Astrocyte (in vitro differentiated cells and primary cell): ENCODE measurements at places on chromosomes 3 and 15.

DNA sequence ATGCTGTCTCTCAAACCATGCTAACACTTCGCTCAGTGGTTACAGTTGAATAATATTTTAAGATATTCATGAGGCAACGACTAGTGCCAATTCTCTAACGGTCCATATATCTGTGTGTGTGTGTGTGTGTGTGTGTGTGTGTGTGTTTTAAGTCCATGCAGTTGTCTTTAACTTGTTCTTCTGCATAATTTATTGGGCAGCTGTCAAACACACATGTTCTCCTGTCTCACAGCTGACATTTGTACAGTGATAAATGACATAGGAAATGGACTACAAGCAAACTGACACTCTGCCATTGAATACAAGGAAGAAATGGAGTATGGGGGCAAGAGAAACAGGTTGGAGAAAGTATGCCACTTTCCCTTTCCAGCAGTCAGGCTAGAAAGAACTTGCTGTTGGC, 172.0 kb downstream of the PDZRN3 start:
- DNase-seq: no peak

DNA sequence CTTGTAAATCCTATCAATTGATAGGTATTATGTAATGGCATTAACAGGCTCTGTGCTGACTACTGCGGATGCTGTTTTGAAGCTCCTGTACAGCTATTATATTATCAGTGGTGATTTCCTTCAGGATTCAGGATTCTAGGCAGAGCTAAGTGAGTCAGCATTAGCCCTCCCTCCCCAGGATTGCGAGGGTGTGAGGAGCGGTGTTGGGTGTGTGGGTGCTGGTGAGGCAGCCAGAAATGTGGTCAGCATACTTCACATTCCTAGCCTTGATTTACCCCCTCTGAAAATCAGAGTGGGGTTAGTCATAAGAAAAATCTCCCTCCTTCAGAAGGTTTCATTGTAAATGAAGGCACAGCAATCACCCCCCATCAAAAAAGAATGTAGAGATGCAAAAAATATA, 72.5 kb downstream of the SNTN start:
- DNase-seq: peak; percentile 97

DNA sequence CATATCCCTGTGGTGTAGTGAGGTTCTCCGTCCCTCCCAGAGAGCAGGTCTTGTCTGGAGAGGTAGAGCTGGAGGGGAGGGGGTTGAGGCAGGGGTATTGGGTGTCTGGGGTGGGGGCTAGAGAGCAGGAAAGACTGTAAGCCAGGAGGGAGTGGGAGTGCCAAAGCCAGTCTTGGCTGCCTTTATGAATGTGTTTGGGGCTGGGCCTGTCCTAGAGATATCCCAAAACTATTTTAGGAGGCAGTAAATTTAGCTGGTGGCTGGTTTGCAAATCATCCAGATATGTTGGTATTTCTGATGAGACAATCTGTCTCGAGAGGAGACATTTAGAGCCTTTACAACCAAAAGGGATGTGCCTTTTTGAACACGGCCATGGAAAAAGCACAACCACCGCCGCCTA, 166.6 kb downstream of the TLE3 start:
- DNase-seq: no peak

DNA sequence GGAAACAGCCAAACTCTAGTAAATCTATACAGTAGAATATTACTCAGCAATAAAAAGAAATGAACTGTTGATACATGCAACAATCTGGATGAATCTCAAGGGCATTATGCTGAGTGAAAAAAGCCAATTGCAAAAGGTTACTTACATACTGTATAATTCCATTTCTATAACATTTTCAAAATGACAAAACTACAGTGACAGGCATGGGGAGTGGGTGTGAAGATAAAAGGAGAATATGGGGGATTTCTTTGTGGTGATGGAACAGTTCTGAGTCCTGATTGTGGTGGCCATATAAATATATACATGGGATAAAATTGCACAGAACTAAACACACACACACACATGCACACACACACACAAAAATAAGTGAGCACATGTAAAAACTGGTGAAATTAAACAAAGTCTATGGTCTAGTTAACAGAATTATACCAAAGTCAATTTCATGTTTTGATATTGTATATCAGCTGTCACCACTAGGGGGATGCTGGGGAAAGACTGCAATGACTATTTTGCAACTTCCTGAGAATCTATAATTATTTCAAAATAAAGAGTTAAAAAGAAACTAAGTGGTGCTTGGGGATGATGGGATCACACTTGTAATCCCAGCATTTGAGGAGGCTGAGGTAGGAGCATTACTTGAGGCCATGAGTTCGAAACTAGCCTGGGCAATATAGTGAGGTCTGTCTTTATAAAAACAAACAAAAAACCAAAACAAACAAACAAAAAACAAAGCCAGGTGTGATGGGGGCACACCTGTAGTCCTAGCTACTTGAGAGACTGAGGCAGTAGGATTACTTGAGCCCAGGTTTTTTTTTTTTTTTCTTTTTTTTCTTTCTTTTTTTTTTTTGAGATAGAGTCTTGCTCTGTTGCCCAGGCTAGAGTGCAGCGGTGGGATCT, 66.0 kb downstream of the SPTSSB start:
- DNase-seq: no peak

GRCh38 chr3:31996195-31996594, 14.6 kb downstream of the ZNF860 start:
- no peak for DNase-seq

GRCh38 chr15:44029940-44030568, 165.0 kb downstream of the FRMD5 start:
- DNase-seq: peak; percentile 55

DNA sequence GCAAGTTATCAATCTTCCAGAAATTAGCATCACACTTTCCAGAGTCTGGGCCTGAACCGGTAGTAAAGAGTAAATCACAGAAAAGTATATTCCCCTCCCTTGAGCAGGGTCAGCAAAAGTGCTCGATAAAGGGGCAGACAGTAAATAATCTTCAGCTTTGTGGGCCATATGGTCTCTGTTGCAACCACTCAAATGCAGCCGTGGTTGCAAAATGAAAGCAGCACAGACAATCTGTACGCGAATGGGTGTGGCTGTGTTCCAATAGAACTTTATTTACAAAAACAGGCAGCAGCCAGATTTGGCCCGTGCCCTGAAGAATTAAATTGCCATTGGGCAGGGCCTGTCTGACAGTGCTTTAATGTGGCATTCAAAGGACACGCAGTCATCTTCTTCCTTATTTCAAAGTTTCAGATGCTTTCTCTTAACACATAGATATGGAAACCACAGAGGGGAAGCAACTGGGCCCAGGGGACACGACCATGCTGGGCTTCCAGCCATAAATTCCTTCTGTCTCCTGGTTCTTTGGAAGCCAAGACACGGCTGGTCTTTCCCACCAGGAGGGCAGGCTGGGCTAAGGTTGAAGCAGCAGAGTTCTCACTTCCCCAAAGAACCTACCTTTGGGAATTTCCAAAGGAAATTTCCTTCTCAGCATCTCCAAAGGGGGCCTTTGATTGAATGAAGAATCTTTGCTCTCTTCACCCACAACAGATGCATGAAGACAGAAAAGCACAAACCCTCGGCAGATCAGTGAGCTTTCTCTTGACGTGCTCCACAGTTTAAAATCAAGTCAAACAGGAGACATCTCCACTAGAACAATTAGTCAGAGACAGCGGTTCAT, 489.8 kb upstream of the PROK2 start:
- peak; percentile 71 for DNase-seq

DNA sequence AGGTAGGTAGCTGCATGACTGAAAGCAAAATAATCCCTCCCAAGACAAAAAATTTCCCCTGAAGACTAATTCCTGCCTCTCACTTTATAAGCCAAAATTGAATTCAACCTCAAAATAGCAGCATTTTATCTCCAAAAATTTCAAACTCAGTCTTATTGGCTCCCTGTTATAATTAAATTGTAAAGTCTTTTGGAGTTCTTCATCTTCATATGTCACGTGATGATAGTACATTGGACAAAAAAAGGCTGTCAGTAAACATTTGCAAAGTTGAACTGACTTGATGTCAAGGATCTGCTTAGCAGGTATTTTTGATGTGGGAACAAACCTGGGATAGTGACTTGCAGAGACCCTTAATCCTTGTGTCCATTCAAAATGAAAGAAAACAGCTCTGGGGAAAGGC, 98.4 kb upstream of the SPRED1 start:
- no peak for DNase-seq

DNA sequence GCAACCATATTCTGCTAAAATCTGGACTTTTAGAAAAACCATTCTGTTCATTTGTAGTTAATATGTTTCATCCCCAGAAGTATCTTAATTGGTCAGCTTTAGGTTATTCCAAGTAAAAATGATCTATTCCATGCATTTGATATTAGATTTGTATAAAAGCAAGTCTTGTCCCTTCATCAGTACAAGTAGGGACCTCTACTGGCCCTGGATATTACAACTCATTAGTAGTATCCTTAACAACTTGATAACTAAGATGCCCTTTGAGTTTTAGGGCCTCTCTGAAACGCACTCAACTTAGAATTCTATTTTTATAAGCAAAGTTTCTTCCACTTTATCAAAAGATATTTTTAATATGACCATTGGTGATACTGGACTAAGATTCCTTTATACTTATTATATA, 25.3 kb upstream of the SELENOT start:
- no peak for DNase-seq

- no peak for DNase-seq
These were observed 532.8 kb upstream of the TGFBR2 start for GRCh38 chr3:30073622-30074021.

DNA sequence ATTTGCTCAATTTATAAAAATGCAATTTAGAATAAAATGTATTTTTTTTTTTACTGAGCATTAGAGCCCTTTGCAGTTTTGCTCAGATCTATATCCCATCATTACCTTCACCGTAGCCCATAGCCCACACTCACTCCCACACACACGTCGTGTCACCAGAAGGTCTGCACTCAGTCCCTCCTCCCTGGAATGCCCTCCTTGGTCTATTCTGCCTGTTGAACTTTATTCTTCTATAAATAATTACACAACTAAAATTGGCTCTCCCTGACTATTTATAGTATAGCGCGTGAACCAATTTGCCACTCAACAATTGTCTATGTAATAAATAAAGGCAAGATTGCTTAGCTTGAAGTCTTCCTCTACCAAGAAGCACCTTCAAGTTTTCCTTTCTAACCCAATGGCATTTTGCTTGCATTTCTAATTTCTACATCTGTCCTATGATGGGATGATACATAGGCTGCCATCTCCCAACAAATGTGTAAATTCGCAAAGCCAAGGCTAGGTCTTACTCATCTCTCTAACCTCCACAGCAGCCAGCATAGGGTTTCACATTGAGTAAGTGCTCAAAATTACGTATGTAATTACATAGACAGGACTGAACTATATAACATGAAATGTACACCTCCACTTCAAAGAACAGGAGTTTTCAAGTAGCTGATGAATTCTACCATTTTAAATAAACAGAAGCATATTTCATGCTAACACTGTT, 172.0 kb upstream of the HES1 start:
- no peak for DNase-seq

- no peak for DNase-seq
These were observed 66.9 kb upstream of the SLC2A2 start for GRCh38 chr3:171093462-171093861.

DNA sequence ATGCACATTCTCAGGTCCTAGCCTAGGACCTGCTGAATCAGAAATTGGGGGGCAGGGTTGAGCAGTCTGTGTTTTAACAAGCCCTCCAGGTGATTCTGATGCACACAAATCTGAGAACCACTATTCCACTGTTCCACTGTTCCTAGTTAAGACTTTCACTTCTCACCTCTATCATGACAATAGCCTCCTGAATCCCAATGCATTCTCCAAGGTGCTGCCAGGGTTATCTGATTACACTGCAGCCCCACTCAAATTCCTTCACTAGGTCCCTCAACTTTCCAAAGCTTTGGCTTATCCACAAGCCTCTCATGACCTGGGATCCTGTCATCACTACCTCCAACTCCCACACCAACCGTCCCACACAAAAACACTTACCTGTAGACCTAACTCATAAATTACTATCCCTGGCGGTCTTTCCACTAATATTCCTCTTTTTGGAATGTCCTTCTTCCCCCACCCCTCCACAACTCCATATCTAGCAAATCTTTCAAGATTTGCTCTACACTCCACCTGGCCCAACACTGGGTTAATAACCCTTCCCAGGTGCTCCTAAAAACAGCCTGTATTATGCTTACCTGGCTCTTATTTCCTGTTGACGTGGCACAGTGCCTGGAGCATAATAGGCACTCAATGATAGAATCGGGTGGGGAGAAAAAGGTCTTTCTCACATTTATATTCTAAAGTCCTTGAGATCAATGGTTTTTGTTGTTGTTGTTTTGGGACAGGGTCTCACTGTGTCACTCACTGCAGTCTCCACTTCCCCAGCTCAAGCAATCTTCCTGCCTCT, 27.2 kb downstream of the TBL1XR1 start:
- no peak for DNase-seq

GRCh38 chr3:179321668-179322285, 1.1 kb upstream of the ZNF639 start:
- no peak for DNase-seq

DNA sequence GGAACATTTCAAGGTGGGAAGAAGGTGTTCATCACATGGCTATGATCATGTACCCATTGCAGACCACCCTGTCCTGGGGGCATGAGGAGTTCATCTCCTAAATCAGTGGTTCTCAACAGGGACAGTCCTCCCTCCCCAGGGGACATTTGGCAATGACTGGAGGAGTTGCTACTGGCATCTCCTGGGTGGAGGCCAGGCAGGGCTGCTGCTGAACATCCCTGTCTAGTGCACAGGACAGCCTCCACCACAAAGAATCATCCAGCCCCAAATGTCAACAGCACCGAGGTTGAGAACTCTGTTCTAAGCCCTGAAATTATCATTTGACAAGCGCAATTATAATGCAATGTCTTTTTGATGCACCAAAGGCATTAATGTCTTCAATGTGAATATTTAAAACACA, 4.4 kb upstream of the DNAJB8 start:
- no peak for DNase-seq

DNA sequence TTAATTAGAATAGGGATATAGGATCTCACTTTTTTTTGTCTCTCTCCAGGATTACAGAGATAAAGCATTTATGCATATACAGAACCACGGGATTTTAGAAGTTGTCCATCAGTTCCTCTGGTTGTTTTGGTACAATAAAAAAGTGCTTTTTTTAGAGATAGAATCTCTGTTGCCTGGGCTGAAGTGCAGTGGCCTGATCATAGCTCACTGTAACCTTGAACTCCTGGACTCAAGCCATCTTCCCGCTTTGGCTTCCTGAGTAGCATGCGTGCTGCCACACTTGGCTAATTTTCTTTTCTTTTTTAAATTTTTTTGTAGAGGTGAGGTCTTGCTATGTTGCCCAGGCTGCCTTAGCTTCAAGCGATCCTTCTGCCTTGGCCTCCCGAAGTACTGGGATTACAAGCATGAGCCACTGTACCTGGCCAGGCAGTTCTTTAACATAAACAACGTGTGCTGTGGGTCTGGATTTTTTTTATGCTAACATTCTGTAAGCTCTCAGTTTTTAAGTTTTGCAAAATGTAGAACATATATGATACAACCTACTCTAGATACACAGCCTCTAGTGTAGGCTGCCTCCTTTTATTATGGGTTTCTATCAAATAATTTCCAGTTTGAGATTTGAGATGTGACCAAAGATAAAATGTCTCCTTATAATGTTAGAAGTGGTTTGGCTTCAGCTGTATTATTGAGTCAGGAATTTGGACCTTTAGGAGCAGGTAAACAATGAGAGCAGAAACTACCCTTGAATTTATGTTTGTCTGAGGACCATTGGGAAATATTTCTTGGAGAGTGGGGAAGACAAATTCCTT, 57.4 kb upstream of the ULK4 start:
- no peak for DNase-seq

- no peak for DNase-seq
These were observed 201.3 kb upstream of the ZBTB20 start for GRCh38 chr3:115348412-115348811.

- DNase-seq: no peak
These were observed 177.6 kb downstream of the GOLIM4 start for GRCh38 chr3:167918008-167918596.

GRCh38 chr3:132549890-132550578, 47.0 kb upstream of the ACKR4 start:
- peak; percentile 84 for DNase-seq
